ENCODE measurements at places on chromosomes 1 and 21.

DNA sequence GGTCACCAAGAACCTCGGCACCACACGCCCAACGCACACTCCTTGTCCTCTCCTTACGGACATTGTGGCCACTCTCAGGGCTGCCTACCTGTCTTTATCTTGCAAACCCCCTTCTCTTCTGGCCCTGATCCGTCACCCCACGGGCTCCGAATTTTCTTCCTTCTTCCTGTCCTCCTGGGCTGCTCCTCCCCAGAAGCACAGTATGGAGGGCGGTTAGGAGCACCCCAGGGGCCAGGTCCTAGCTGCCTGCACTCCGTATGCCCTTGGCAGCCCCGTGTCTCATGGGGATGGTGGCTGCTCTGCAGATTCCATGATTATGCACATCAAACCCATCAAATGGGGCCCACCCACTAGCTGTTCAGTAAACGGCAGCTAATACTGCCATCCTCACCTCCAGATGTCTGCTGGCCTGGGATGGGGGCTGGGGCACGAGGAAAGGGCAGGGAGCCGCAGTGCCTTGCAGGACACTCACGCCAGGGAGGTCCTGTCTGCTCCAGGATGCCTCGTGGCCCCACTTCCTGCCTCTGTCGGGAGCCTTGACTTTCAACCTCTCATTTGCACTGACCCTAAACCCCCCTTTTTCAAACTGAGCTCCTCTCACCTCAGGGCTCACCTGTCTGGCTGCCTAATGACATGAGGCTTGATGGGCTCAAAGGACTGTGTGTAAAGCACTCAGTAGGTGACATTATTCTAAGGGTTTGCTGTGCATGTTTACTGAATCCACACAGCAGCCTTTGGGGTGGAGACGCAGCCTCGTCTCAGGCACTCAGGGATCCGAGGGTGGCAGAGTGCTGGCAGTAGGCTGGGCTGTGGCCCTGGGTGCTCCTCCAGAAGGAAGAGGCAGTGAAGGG is 4.4 kb downstream of the TTC34 start:
- no peak for DNase-seq

DNA sequence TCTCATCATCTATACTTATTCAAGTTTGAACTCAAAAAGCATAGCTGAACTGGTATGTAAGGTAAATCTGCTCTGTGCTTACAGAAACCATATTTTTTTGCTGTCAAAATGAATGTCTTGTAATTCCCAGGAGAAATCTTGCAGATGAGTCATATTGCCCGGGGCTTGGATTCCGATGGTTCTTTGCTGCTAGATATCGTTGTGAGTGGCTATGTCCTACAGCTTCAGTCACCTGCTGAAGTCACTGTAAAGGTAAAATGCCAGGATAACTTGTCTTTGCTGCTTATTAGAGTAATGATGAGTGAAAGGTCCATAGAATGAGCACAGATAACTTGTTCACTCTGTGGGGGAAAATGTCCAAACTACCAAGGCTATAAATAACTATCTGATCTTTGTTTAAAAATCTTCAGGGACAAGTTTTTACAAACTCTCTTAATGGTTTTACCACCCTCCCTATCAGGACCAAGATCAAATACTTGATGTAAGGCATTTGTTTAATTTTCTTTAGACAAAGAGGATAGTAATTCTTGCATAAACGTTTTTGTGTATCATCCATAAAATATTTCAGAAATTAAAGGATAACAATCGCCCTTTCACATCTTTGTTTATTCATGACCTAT is 222.3 kb downstream of the TPR start:
- DNase-seq: peak; percentile 18

- DNase-seq: peak; percentile 7
Measured at GRCh38 chr21:25790122-25790877, 55.5 kb downstream of the GABPA start.

- DNase-seq: no peak
Measured at GRCh38 chr1:85475055-85475454, 10.1 kb upstream of the DDAH1 start.

DNA sequence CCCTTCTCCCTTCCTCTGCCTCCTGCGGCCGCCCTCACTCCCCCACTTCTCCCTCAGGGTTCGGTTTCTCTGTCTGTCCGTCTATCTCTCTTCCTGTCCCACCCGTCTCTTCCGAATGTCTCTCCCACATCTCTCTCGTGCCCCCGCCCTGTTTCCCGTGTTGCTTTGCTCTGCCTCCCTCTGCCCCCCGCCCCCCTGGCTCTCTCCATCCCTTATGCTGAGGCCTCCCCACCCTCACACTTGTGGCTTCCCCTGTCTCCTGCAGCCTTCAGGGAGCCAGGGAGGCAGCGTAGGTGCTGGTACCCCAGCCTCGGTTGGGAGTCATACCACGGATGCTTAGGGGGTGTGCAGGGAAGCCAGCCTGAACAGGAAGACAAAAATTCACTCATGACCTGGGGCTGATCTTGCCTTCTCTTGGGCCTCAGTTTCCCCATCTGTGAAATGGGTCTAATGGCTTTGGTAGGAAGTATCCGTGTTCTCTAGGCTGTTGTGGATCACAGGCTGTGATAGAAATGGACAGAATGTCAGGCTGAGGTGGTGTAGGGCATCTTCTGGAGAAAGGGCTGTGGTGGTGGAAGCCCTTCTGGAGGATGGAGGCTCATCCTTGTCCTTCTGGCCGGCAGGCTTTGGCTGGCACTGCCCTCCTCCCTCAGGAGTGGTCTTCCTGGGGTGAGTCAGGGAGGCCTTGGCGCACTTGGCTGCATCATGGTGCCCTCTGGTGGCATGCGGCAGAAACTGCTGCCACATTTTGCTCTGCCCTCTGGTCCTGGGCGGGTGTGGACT is 55.5 kb downstream of the FOXO6 start:
- DNase-seq: peak; percentile 24

DNA sequence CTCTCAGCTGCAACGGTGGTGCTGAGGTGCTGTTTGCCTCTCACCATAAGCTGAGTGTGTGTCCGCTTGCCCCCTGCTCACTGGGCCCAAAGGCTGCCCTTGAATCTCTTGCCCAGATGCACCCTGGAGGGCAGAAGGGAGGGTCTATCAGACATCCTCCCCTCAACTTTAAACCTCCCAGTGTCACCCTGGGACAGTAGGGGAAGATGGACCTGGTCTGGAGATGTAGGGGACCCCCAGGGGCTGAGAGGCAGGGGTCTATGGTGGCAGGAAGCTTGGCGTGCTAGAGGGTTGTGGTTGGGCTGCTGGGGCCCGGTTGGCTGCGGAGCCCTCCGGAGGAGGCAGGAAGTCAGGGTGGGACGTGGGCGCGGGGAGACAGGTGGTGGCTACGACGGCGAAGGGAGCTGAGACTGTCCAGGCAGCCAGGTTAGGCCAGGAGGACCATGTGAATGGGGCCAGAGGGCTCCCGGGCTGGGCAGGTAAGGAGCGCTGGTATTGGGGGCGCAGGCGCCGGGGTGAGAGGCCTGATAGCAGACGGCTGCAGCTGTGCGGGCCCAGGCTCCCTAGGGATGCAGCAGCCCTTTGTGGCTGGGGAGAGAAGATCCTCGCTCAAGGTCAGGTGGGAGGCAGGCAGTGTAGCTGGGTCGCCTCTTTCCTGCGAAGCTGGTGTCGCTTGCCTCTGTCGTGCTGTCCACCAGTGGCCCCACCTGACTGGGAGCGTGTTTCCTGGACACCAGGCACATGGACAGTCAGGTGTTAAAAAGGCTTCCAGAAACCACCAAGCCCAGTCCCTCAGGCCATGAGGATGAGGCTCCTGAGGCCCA is at the start of gene LCK:
Gene LCK, plus strand, starts transcription at position 373 of the 824 bp plus-strand sequence. CDS start 23,065 bp downstream, outside the sequence.
- no peak for DNase-seq

DNA sequence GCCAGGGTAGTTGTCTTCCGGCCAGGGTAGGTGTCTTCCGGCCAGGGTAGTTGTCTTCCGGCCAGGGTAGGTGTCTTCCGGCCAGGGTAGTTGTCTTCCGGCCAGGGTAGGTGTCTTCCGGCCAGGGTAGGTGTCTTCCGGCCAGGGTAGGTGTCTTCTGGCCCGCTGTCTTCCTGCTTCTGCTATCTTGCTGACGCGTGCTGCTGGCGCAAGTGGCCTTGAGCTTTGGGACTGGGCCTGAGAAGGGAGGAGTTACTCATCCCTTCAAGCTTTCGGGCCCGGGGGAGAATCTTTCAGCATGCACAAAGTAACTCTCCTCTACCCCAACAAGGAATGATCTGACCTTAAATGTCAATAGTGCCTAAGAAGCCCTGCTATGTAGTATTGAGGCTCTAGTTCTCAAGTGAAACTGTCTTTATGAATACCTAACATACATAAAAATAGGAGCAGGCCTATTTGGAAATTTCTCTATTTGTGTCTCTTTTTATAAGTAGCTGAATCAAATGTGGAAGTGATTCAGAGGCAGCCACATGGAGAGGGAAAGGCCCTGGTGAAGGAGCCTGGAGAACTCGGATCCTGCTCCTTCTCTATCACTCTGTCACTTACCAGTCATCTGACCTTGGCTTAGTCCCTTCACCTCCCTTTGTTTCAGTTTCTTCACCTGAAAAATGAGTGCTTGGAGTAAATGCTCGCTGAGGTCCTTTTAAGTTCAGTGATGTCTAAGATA is 65.6 kb downstream of the RGL1 start:
- no peak for DNase-seq

GRCh38 chr1:14246471-14246870 is 352.0 kb upstream of the KAZN start:
- DNase-seq: no peak

DNA sequence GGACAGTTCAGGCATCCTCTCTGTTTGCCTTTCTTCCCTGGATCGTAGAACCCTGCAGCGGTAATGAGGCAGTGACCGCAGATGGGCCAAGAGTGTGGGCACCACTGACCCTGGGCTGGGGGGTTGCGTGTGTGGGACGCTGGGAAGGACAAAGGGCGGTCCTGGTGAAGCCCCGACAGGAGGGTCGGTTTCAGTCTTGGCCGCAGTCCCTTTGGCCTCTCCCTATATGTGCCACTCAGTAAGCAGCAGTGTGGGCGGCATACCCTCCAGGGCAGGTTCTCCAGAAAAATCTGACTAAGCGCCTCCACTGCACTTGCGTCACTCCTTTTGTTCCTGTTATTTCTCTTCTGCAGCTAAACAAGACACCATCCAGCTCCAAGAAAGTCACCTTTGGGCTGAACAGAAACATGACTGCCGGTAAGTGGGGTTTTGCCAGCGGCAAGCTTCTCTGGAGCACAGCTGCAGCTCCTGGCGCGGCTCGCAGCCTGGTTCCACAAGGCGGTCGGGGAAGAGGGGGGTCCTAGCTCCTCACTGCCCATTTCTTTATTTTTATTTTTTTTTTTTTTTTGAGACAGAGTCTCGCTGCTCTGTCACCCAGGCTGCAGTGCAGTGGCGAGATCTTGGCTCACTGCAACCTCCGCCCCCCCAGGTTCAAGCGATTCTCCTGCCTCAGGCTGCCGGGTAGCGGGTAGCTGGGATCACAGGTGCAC is 27.7 kb upstream of the PDXK start:
- no peak for DNase-seq

GRCh38 chr1:179953974-179954492 is 577 bp upstream of the CEP350 start:
- DNase-seq: peak; percentile 18

DNA sequence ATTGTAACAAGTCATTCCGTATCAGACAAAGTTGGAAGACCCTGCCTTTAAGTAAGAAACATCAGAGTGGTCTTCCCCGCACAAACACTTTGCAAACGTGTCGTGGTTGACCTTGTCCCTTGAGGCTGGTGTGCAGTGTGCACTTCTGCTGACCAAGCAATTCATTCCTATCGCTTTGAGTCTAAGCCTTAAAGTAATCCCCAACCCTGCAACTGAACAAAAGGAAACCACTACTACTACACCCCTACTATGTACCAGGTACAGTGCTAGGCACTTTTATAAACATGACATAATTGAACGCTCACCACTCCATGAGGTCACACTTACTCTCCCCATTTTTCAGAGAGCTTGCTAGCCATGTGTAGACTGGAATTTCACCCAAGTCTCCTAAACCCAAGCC is 10.6 kb downstream of the ITPKB start:
- DNase-seq: no peak

DNA sequence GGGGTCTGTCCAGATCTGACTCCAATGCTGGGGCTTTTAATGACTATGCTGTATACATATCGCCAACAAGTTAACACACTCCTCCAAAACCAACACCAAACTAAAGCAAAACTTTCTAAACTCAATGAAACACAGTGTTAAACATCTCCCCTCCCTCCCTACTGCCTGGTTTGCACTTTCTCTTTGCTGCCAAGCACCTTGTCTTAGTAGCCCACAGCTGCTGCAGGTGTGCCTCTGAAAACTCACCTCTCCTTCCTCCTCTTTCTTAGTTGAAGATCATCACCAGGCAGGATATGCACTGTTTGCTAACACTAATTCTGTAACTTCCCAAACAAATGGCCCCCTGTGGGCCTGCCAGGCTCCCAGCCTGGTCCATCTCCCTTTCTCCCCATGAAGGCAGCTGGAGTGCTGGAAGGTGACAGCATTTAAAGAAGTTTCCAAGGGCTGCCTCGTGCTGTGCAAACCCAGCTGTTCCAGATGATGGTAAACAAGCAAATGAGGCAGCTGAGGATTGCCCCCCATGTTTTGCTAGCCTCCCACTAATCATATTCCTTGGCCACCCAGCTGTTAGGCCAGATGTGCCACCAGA is 213.7 kb downstream of the ASTN1 start:
- no peak for DNase-seq

- no peak for DNase-seq
Measured at GRCh38 chr1:30374400-30375070, 348.9 kb downstream of the MATN1 start.

- no peak for DNase-seq
Measured at GRCh38 chr1:64019818-64020217, 183.6 kb upstream of the UBE2U start.

- DNase-seq: no peak
Measured at GRCh38 chr1:157653494-157653873, 47.1 kb downstream of the FCRL3 start.

GRCh38 chr1:40803447-40803846 is 19.9 kb downstream of the KCNQ4 start:
- no peak for DNase-seq

DNA sequence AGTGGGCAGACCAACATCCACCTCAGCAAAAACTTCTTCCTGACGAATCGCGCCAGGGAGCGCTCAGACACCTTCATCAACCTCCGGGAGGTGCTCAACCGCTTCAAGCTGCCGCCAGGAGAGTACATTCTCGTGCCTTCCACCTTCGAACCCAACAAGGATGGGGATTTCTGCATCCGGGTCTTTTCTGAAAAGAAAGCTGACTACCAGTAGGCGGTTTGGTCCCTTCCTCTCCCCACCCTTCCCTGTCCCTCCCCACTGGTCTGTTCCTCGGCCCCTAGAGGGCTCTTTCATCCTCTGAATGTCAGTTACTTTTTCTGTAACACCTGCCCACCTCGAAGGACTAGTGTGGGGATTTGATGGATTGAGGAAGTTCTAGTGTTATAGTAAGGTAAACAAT is 46.9 kb downstream of the CAPN2 start:
- DNase-seq: no peak

DNA sequence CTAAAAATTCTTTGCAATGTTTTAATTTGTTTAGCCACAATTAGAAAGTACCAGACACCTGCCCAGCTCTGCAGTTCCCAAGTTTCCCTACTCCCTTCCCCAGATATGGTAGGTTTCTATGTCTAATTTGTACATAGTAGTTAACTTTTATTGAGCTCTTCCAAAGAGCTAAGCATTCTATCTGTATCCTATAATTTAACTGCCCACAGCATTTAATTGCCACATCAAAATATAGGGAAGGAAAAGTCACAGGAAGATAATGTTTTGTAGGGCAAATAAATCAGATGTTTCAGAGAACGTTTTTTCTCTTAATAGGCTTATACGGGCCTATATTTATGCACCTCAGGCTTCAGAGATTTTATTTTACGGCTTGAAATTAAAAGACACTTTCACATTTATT is 15.7 kb upstream of the FMO3 start:
- no peak for DNase-seq

- DNase-seq: no peak
Measured at GRCh38 chr1:109170035-109170764, 43.5 kb upstream of the SARS1 start.

- peak; percentile 38 for DNase-seq
Measured at GRCh38 chr1:31010086-31010989, 55.2 kb downstream of the PUM1 start.
